ENCODE measurements at places on chromosomes 5 and 9.

GRCh38 chr9:68750255-68750654 lies 45.2 kb downstream of the PIP5K1B start:
- no peak for DNase-seq

DNA sequence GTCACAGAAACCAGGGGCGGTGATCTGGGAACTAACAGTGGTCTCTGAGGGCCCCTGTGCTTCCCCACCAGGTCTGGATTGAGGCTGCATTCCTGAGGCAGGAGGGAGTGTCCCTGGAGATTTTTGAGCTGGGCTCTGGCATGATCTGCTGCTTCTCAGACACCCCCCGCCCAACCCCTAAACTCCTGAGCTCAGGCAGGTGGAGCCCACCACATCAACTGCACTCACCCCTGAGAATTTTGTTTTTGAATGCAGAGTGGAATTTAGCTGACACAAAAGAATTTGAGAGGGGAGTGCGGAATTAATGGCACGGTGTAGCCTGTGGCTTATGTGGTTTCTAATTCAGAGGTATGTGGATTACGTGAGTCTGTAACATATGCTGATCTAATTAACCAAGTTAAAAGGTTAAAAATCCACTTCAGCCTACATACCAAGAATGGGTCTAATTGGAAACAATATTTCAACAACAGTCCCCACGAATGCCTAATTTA lies 23.9 kb upstream of the CTSL start:
- no peak for DNase-seq

DNA sequence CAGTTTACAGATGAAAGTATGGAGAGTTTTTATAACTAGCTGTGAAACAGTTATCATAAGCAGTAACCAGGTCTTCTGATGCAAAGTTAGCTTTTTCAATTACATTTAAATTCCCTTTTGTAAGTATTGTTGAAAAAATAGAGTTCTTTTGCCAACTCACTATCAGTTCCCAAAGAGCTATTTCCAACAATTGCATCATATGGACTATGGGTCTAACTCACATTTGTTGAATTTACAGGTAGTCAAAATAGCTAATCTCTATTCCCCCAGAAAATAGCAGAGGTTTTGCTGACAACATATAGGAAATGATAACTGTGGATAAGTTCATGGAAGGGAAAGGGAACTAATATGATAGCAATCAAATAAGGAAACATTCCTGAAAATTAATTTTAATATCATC lies 1.4 kb downstream of the SPINK1 start:
- DNase-seq = no peak

DNA sequence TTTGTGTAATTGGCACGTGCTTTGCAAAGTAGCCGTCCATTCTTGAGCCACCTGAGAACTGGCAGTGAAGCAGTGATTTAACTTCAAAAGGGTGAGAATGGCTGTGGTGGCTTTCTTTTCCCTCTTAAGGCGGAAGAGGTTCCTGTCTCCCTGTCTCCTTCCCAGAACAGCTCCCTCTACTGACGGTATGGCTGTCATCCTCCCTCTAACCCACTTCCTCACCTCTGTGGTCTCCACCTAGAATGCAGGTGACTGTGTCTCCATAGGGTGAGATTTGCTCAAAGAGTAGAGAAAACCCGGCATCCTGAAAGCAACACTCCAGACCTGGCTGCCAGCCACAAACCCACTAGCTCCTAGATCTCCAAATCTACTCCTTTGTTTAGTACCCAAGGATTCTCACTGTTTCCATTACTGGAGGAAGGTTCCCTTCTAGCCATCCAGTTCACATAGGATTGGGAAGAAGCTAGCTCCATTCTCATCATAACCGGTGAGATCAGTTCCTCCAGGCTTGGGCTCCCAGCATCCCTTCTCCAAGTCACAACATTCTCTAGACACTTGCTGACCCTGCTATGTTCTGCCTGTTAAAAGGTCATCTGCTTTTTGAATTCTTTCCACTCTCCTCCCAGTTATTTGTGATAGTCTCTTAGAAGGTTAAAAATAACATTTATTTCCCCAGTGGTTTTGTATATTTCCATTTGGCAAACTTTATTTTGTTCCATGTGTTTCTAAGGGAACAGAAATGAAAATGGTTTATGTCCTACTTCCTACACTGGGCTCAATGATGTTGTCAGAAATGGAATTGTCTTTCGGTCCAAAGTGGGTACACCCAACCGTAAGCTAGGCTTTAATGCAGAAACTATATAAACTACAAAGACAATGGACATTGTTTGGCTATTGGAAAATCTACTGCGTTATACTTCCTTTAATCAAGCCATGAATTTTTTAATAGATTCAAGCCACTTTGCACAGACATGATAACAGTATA lies 269.4 kb downstream of the CWC27 start:
- no peak for DNase-seq

- DNase-seq = no peak
These were observed 46.1 kb upstream of the CHSY3 start for GRCh38 chr5:129858131-129858675.

DNA sequence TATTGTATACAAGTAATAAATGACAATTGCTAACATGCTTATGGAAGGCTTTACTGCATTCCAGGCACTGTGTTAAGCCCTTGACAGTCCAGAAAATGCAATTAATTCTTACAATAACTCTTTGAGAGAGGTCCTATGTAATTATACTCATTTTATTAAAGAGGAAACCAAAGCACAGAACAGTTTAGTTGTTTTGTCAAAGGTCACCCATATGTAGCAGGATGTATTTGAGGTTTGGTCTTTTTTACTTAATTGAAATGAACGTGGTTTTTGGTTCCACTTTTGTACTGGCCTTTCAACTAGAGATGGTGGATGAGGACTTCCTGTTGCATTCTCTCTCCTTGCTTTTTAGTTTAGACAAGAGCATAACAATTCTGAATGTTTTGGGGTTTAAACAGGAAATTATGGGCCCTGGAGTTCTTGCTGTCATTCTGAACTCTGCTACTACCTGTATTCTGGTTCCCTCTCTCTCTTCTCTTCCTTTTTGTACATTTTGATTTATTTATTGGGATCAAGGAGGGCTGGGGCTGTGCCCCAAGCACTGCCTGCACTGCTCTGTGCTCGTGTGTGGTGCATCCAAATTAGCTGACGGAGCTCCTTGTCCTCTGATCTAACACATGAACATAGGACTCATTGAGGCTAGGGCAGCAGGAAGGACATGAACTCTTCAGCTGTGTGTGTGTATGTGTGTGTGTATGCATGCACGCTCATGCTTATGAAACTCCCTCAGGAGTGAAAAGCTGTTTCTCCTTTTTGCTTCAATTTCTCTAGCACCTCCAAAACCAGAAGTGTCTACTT lies 47.4 kb downstream of the SLC28A3 start:
- DNase-seq = no peak

DNA sequence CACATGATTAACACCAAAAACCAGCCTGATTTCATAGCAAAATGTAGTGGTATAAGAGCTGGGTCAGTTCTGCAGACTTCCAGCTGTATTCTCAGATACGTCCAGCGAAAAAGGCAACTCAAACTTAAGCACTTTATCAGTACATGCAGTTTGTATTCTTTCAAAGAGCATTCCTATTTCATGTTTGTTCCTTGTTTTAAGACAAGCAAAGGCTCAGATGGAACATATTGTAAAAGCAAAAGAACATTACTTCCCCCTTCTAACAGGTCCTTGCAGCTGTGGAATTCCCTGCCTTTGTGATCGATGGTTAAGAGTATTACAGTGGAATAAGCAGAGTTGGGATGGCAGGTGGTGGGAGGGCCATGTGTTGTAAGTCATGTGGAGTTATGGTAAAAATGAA lies 86.3 kb upstream of the GRHPR start:
- no peak for DNase-seq

DNA sequence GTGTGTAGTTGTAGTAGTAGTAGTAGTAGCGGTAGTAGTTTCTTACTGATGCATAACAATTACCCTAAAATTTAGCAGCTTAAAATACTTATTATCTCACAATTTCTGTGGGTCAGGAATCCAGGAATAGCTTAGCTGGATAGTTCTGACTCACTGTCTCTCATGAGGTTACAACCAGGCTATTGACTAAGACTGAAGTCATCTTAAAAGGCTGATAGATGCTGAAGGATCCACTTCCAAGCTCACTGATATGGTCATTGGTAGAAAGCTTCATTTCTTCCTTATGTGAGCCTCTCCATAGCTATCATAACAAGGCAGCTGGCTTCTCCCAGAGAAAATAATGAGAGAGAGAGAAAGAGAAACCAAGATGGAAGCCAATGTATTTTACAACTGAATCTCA lies 147.5 kb upstream of the FBXL17 start:
- no peak for DNase-seq

GRCh38 chr5:20972419-20972925 lies 984.5 kb upstream of the CDH18 start:
- DNase-seq = no peak

- DNase-seq = no peak
These were observed 148.2 kb upstream of the CDKN2B start for GRCh38 chr9:22157276-22157675.

- no peak for DNase-seq
These were observed 34.1 kb downstream of the CRHBP start for GRCh38 chr5:76986825-76987526.

DNA sequence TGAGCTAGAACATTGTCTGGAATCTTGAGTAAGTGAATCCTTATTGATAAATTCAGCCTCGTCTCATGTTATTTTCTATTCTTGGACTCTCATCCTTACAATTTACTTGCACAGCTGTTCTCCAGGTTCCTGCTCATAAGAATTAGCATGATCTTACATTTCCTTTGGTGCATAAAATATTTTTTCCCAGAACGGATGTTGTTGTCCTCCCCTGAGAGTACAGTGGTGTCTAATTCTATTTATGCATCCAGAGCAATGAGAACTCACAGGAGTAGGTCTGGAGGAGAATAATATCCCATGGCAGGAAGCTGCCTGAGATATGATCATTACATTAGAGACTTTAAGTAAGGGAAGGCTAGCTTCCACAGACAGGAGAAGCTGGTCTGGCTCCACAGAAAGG lies 178.4 kb upstream of the MAST4 start:
- DNase-seq = no peak

GRCh38 chr5:68303754-68304420 lies 88.3 kb downstream of the PIK3R1 start:
- DNase-seq = no peak

DNA sequence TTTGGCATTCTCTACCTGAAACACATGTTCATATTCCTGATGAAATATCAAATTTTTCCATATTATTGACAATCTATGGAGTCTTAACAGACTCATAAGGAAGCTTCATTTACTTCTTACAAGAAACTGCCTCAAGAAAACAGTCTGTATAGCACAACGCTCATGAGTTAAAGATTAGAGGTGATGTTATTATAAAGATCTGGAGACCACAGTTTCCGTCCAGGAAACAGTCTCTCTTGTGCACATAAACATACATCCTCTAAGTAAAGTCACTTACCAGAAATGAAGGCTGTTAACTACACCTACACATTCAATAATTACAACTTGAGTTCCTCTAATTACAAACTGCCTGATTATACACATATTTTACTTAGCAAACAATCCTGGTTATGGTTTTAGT lies 86.9 kb downstream of the RAPGEF6 start:
- no peak for DNase-seq

GRCh38 chr9:9612270-9612669 lies 1000.5 kb downstream of the PTPRD start:
- no peak for DNase-seq

GRCh38 chr9:5578018-5578697 lies 50.7 kb upstream of the RIC1 start:
- no peak for DNase-seq

DNA sequence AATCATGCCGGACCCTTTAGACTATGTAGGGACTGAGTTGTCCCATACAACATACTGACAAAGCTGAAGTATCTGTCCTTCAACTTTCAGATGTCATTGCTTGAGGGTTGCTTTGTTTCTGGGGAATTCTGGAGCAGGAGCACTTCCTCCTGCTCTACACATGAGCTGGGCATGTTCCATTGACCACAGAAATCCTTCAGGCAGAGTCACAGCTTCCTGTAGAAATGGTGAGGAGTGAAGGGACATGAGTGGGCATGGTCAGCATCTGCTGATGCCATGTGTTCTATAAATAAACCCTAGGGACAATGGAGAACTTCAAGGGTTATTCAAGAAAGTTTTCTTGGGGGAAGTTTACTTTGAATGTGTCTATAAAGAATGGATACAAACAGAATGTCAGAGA lies 296.6 kb upstream of the FBXL7 start:
- no peak for DNase-seq

GRCh38 chr5:9699681-9700080 lies 69.5 kb upstream of the TAS2R1 start:
- no peak for DNase-seq

GRCh38 chr9:134099123-134099761 lies 31.4 kb upstream of the BRD3 start:
- peak; percentile 57 for DNase-seq

DNA sequence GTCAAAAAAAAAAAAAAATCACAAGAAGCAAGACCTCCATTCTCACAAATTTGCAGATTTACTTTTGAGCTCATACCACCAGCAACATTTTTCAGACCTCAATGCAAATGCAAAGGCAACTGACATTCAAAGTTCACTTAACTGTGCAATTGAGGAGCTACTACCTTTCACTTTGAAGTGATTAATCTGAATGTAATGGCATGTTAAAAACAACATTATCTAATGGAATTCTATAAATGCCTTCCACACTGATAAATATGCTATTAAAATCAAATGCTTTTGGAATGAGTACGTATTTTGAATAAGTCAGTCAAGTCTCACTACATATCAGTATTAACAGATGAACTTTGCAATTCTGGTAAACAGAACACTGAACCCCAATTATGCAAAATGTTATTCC lies 32.3 kb downstream of the UBQLN1 start:
- no peak for DNase-seq

GRCh38 chr5:80246995-80247729 lies 8.7 kb downstream of the SERINC5 start:
- peak; percentile 39 for DNase-seq
